HT-29 (cell line): ENCODE measurements at places on chromosomes 5 and 9. TPM values are rescaled to one million over a fixed set of nuclear protein-coding genes. Genes with fewer than 3 reads are reported as not detected.

The ZNF484 gene
- 1.2 and 1.8 TPM in 2 replicates for total RNA-seq

GRCh38 chr9:83526901-83527300 is 11.3 kb downstream of the FRMD3 start:
- no peak for DNase-seq

DNA sequence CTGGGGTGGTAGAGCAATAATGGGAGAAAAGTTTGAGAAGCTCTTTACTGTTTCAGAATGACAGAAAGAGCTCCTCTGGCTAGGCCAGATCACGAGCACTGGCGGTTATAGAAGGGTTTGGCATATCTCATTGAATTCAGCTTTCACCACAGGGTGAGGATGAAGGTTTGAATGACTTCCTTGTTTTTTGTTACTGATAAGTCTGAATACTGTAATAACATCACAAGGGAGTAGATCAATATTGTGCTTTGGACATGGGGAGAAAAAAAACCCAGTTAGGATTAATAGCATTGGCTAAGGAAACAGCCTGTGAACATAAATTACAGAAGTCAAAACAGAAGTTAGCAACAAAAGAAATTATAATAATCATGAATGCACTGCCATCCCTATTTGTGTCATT is 9.4 kb downstream of the PHAX start:
- no peak for DNase-seq

DNA sequence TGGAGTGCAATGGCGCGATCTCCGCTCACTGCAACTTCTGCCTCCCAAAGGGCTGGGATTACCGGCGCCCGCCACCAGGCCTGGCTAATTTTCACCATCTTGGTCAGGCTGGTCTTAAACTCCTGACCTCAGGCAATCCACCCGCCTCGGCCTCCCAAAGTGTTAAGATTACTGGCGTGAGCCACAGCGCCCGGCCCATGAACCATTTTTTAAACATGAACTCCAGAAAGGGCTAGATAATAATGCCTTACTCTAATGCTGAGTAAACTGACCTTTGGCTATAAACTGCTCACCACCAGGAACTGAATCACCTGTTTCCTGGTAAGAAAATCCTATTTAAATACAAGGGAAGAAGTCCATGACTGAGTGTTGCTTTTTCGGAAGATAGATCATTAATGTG is 23.2 kb upstream of the DAB2 start:
- peak; percentile 67 for DNase-seq

The CAVIN4 gene
- total RNA-seq = 0.08 and 0.10 TPM in 2 replicates

- no peak for DNase-seq
Observed at GRCh38 chr5:135878156-135878620, 17.5 kb downstream of the IL9 start.

The SLC34A1 gene
- not detected in 2 replicates for total RNA-seq

The STPG3 gene
- total RNA-seq = not detected in 2 replicates

The NUTM2F gene
- not detected in 2 replicates for total RNA-seq

The PCDHB2 gene
- 0.13 TPM in 1 of 2 replicates, not detected in the other for total RNA-seq

DNA sequence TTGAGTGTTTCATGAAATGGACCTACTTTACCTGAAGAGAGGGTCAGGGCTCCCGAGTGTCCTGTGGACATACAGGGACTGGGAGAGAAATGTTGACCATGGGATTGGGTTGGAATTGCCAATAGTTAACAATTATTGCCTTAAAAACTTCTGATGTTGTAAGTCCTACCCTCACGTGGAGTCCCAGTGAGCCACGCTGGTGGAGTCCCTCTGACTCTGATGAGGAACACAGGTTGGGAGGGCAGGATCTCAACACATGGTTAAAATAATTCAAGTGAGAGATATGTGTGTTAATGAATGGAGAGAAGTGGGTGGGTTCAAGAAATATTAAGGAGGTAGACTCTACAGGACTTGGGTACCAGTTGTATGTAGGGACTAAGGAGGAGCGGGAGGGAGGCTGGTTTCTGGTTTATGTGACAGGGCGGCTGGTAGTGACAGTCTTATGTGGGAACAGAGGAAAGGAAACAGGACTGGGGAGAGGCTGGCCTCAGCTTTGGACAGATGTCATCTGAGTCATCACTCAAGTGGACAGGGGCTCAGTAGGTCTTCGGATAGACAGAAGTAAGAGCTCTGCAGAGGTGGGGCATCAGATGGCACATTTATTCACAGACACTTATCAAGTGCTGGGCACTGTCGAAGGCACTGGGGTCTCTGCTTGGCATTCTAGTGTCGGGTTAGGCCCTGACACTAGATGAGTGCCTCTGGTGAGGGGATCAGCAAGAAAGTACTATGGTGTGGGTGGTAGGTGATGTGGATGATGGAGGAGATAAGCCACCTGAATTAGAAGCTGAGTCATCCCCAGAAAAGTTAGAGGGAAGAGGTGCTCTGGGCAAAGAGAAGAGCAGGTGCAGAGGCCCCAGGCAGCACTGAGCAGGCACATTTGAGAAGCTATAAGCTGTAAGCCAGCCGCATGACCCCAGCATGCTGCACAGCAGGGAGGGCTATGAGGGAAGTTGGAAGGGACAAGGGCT is 27.2 kb downstream of the MAML1 start:
- no peak for DNase-seq

DNA sequence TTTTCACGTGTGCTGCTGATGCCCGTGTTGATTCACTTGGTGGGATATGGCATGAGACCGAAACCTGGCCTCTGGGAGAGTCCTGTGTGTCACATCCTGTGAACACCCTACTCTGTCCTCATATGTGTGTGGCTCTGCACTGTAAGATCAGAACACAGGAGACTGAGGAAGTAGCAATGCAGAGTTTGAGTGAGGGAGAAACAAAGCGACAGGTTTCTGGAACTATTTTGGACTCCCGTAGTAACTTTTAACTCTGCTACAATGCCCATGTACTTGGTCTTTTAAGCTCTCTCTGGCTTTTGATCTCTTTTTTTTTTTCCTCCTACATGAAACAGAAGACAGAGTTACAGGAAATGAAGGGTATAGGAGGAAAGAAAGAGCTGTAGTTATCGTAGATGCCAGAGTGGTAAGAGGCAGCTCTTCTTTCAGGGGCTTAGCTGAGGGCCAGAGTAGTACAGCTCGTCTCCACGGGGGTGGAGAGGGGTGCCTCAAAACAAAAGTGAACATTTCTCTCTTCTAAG is 26.6 kb downstream of the GRAMD2B start:
- no peak for DNase-seq

The GHR gene
- not detected in 2 replicates for total RNA-seq

DNA sequence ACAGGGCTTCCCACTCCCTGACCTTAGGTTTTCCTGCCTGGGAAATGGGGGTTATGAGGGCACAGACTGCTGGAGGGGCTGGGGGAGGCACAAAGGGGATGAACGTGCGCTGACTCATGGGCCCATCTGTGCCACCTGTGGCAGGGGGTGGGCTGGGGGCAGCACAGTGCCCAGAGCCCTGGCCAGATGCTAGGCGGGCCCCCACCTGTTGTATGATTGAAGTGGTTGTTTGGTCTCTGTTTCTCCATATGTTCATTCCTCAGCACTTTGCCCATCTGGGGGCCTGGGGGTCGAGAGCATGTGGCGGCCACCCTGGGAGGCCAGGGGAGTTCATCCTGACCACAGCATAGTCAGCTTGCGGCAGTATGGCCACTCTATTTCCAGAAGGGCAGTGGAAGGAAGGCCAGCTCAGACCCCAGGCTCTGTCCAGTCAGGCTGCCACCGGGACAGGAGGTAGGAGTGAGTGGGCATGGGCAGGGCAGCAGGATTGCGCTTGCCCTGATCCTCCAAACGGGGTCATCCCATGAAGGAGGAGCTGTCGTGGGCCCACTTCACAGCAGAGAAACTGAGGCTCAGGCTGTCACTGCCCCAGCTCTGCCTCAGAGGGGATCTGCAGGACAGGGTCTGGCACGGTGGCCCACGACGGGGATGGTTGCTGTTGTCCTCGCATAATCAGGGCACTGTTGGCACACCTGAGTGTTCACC is 841 bp upstream of the NINJ1 start:
- no peak for DNase-seq

DNA sequence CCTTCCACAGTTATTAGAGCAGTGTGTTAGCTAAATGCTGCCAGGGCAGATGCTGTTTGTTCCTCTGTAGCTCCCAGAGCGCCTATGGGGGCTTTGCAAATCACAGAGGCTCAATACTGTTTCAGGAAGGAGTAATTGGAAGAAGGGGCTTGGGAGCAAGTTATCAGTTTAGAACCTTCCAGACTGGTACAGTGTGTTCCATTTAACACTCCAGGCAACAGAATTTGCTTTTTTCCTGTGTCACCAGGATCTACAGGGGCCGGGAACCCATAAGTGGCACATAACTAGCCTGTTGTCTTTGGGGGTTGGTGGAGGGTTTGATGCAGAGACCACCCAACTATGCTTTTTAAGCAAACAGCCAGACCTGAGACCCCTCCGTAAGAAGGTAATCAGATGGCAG is 307.3 kb upstream of the KCNN2 start:
- DNase-seq = no peak

- DNase-seq = no peak
Observed at GRCh38 chr9:130017076-130017475, 25.9 kb downstream of the FNBP1 start.

DNA sequence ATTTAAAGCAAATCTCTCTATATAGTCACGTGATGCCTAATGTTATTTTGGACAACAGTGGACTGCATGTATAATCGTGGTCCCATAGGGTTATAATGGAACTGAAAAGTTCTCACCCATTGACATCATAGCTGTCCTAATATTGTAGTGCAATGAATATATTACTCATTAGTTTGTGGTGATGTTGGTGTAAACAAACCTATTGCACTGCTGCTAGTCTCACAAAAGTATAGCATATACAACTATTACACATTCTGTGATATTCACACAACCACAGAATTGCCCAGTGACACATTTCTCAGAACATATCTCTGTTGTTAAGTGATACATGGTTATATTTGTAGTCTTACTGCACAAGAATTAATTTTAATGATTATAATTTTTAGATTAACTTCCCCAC is 37.7 kb downstream of the IPO11 start:
- no peak for DNase-seq

The FOXD1 gene
- total RNA-seq = 0.20 and 0.31 TPM in 2 replicates

The PDE6A gene
- total RNA-seq = not detected in 2 replicates

The CDH9 gene
- total RNA-seq = not detected in 2 replicates

DNA sequence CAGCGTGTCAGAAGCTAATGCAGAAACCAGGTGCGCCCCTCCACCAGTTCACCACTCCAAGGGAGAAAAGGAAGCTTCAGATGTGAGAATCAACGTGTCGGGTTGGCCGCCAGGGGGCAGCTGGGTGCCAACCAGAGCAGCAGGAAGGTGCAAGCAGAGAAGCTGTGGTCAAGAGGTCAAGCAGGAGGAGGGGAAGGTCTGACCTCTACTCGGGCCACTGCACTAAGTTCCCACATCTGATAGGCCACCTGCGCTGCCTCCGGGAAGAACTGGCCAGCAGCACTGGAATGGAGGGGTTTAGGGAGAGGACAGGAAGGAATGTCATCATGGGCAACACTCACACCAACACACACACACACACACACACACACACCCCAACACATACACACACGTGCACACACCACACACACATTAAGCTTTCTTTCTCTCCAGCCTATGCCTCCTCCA is 31.4 kb downstream of the ANXA6 start:
- peak; percentile 69 for DNase-seq

DNA sequence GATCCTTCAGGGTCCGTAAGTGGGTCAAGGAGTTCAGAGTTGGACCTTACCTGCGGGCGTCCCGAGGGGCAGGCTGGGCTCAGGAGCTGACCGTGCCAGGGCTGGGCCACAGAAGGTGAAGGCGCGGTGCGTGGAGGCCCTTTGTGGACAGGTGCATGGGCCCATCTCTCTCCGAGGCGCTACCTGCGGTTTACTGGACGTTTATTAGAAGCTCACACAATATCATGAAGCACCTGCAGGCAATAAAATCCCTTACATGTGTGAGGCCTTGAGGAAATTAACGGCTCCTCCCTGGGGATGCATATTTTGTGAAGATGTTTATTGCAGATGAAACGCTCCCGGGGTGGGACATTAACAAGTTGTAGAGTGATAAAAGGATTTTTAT is 79.8 kb upstream of the LMX1B start:
- DNase-seq = no peak
